ENCODE measurements at places on chromosomes 1 and 21.

DNA sequence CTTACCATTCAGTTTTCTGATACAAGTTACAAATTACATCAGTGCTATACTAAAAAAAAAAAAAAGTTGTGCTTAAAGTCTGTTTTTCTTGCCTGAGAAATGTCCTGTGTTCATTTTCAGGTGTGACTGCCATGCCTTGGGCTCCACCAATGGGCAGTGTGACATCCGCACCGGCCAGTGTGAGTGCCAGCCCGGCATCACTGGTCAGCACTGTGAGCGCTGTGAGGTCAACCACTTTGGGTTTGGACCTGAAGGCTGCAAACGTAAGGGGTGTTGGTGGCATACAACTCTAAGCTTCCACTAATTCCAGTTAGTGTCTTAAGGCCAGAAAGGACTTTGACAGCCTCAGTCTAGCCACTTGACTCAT is 60.1 kb upstream of the LAMC2 start:
- DNase-seq: no peak

GRCh38 chr1:153799566-153800465 is 24.6 kb downstream of the SLC27A3 start:
- peak; percentile 44 for DNase-seq

DNA sequence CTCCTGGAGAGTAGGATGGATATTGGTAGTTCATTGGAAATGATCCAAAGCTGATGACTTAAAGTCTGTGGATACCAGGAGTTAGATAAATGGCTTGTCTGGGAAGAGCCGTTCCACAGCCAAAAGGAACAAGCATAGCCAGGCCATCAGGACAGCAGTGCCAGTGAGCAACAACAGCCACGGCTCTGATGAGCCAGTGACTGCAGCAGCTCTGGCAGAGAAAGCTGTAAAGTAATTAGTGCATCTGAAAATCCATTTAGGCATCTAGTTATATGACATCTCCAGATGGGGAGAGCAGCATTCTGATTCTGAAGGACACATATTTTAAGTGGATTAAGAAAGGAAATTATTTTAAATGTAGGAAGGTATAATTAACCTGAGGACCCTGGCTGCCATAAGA is 256.2 kb upstream of the PLXNA2 start:
- no peak for DNase-seq

GRCh38 chr1:93592551-93592949 is 89.1 kb downstream of the BCAR3 start:
- DNase-seq: no peak

GRCh38 chr1:160086456-160086892 is 5.1 kb downstream of the KCNJ9 start:
- DNase-seq: no peak

- no peak for DNase-seq
These were observed 51.8 kb downstream of the POU2F1 start for GRCh38 chr1:167272369-167272957.

GRCh38 chr1:15311880-15312279 is 64.9 kb downstream of the FHAD1 start:
- no peak for DNase-seq

GRCh38 chr1:168136709-168137514 is at the start of gene GPR161:
TSS of gene GPR161 (minus strand) at chr1:168136930. CDS start at chr1:168104850, 32,080 bp downstream.
- DNase-seq: no peak

DNA sequence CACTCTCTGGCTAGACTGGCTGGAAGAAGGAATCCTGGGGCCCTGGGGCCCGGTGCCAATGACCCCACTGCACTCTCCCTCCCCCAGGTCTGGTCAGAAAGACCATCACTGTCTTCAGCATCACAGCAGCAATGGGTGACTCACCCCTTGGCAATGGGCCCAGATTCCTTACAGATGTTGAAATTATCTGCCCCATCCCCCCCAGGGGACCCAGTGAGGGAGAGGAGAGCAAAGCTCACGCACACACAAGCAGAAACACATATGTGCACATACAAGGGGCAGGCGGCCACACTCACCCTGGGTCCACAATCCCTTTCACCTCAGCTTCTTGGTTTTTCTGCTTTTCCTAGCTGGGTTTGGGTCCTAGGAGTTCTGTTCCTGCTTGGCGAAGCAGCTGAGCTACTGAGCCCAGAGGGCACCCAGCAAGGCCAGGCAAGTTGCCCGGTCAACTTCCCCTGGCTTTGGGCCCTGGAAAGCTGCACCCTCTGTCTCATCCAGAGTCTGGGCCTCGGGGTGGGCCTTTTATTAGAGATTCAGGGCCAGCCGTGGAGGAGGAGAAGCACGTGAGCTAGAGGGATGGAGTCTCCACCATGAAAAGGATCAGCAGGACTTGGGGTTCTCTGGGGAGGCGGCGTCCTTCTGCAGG is 2.6 kb downstream of the COL16A1 start:
- peak; percentile 85 for DNase-seq

DNA sequence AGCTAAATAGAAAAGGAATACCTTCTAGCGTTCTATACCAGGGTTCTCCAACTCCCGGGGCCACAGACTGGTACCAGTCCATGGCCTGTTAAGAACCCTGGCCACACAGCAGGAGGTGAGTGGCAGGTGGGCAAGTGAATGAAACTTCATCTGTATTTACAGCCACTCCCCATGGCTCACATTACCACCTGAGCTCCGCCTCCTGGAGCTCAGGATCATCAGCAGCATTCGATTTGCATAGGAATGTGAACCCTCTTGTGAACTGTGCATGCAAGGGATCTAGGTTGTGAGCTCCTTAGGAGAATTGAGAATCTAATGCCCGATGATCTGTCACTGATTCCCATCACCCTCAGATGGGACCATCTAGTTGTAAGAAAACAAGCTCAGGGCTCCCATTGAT is 107.3 kb downstream of the KAZN start:
- DNase-seq: no peak

DNA sequence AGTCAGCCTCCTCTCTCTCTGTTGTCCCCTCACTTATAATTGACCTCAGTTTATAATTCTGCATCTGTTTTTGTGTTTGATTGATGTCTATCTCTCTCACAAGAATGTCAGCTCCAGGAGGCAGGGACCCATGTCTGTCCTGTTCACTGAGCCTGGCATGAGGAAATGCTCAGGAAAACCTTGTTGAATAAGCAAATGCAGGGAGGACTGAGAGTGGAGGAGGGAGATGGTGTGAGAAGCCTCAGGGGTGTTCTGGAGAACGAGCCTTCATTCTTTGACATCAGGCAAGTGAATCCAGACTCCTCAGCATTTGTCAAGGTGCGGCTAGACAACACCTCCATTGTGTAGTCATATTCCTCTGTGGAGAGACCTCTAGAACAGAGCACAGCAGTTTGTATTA is 45.5 kb downstream of the MAN1C1 start:
- no peak for DNase-seq

DNA sequence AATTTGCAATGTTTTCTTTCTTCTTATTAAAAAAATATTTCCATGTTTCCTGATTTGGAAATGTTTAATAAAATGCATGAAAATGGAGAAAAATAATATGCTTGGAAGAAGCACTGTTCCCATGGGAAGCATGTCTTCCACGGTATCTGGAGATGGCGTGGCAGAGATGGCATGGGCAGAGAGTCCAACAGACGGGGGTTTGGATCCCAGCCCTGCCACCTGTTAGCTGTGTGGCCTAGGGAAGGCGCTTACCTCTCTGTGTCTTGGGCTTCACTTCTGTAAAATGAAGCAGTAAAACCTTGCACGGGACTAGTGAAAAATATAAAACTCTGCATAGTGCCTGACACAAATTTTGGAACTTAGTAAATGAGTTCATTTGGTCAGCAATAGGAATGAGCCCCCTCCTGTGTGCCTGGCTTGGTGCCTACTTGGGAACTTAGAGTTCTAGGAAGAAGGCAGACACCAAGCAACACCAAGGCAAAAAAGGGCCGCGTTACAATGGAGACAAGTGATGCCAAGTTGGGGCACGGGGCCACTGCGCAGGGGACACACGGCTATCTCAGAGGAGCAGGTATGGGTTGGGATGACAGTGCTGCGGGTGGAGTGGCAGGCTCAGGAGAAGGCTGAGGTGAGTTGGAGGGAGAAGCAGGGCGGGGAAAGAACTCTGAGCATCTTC is 124.2 kb downstream of the KCNN3 start:
- DNase-seq: peak; percentile 34

GRCh38 chr1:177048314-177049069 is 116.0 kb downstream of the ASTN1 start:
- DNase-seq: no peak

DNA sequence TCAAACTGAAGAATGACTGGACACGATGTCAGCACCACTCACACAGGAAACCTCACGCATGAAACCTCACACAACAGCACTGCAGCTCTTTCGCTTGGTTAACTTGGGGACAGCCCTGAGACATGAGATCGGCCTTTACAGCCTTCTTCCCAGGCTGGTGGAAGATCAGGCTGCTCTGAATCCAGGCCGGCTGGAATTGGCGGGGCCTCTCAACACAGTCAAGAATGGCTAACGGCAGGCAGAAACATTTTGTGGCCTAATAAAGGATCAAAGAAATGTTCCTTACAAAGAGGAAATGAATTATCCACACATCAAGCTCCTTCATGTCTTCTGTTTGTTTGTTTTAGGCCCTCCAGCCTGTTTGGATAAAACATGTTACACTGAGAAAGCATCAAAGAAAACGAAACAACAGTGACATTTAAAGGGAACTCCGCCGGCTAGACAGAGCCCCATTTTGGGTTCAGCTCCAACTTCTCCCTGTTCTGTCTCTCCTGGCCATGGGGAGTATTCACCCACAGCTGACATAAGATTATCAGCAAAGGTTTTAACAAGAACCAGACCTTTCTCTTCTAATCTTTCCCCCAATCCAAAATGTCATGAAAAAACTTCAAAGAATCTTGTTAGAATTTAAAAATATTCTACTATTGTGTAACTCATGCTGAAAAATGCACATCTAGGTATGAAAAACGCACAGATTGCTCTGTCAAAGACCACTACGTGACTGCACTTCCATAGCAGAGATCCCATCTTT is 131.2 kb downstream of the SLC45A1 start:
- no peak for DNase-seq

- DNase-seq: no peak
These were observed 108.4 kb upstream of the DMRTA2 start for GRCh38 chr1:50531601-50532000.

- DNase-seq: no peak
These were observed 57.9 kb upstream of the QSOX1 start for GRCh38 chr1:180096584-180097325.

- DNase-seq: no peak
These were observed 58.7 kb downstream of the KIF14 start for GRCh38 chr1:200561856-200562214.

GRCh38 chr1:160219062-160219929 is 14.1 kb downstream of the PEA15 start:
- DNase-seq: no peak

DNA sequence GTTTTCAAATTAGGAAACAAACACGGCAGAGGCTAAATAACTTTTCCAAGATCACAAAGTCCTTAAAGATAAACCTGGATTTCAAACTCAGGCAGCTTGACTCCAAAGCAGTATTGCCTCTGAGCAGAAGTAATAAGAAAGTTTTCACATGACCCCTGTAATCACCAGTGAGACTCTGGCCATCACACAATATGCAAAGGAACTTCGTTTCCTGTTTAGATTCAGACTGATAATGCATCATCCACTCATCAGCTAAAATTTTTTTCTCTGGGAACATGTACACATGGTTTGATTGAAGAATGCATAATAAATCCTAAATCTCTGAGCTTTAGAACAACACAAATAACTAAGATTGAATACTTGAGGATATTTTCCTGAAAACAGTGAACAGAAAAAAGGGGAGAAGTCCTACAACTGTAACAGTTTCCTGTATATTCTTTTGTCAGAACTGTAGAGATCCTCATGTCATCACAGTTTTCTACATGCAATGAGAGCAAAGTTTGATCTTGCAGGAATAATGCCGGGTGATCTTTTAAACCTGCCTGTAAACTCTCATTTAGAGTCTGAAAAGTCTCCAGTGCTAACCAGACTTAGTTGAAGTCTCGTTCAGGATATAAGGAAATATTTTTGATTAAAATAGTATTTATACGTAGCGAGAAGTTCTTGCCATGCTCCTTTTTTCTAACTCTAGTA is 225.3 kb downstream of the SPATA17 start:
- DNase-seq: no peak

DNA sequence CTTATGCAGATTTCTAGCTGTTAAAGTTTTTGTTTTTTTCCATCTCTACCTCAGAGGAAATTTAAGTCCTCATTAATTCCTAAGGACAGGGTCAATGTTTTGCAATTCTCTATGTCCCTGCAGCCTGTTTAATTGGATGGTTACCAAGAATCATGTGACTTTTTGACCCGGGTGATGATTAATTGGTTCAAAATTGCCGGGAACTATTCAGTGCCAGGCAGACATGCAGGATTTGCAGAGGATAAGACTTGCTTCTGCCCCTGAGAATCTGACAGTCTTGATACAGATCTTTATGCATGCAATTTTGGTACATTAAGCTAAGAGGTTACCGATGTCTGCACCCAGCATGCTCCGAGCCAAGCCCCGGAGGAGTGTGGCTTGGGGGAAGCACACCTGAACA is 87.9 kb downstream of the PLPP3 start:
- no peak for DNase-seq

DNA sequence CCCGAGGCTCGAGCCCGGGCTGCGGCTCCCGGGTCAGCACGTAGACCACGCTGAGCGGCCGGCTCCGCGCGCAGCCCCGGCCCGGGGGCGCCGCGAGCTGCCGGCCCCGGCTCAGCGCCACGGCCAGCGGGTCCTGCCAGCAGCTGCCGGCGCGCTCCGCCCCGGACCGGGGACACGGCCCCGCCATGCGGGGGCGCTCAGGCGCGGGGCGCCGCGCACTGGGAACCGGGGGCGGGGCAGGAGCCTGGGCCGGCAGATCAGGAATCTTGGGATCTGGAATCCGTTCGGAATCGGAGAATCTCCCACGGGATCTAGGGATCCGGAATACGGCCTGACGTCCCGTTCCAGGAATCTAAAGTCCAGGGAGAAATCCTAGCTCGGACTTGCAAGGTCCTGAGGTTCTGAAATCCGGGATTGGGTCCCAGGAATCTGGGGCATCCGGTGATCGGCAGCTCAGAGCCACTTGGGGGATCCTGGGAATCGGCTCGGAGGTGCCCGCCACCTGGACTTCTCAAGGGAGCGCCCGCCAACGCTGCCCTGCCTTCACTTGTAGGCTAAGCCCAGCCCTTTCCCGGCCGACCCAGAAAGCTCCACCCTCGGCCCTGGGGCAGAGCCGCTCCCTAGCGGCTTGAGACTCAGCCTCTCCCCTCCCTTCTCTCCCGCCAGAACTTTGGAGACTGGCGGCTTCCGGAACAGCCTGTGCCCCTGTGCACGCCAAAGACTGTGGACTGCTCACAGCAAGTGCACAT is at the start of gene MAP3K6:
Gene MAP3K6, minus strand, starts transcription at position 551 of the 749 bp plus-strand sequence. Its CDS starts 364 bp downstream, at position 187.
- peak; percentile 85 for DNase-seq

DNA sequence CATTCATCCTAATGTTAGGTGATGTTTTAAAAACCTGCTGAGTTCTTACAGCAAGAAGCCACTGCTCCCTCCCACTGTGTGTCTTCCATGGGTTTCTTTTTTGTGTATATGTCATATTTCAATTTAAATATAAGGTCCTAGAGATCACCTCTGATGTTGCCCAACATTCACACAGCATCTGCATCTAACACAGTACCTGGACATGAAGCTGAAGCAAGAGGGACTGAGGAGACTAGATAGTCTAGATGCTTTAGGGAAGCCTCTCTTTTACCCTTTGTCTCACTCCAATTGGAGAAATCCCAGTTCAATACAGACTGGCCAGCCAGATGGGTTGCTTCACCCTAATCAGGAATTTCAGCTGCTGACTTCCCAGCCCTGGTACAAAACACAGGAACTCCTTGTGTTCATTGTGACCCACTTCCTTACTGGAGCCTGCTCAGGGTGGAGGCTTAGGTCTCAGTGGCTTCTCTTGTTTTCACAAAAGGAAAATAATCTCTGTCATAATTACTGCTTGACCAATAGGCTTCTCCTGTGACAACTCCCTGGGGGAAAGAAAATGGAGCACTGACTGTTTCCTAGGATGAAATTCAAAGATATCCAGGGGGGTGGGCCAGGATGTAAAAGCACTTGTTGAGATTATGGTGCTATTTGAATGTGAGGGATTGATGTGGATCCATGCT is 17.3 kb downstream of the BTG2 start:
- no peak for DNase-seq

Measured in right lobe of liver (tissue), 6 donors.